ENCODE measurements at places on chromosomes 7 and 10. TPM values are rescaled to one million over a fixed set of nuclear protein-coding genes. Genes with fewer than 3 reads are reported as not detected.

ADAM8 gene
- 3.8 TPM for polyA plus RNA-seq

SPDYE1 gene
- 0.48 TPM for polyA plus RNA-seq

PTPRZ1 gene
- 3.1 TPM for polyA plus RNA-seq

HOXA13 gene
- not detected for polyA plus RNA-seq

SPDYE6 gene
- polyA plus RNA-seq = 6.7 TPM

TMEM229A gene
- polyA plus RNA-seq = 0.08 TPM

TMEM60 gene
- 30.7 TPM for polyA plus RNA-seq

SRRM3 gene
- 1.9 TPM for polyA plus RNA-seq

GOLGA7B gene
- 1.3 TPM for polyA plus RNA-seq

GRCh38 chr10:67705921-67706320 is 9.9 kb upstream of the CTNNA3 start:
- DNase-seq = no peak

DNA sequence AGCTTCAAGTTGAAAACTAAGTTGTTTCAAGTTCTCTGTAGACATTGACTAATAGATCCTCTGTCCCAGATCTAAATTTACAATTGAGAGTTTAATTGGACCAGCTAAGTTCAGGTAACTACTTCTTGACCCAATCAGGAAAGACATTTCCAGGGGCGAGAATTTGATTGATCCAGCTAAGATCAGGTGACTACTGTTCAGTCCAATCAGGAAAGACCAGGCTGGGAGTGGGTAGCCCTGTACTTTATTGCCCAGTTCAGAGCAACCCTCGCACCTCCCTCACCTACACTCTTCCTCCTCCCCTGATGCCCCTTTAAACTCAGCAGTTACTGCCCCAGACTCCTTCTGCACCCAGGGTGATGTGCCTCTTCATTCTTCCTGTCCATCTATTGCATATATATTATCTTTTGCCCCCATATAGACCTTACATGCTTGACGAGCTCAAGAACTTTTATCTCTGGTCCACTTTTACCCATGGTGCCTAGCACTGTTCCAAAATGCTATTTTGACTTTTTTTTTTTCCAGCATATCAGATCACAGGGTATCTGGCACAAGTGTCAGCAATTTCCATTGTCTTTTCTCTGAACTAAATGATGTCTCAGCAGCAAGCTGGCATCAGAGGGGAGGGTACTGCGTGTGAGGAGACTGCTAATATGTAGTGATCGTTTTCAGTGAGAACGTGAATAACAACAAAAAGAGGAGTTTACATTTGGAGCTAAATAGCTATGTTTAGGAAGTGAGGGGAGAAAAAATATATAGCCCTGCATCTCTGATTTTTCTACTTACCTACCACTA is 169.4 kb downstream of the KIAA1217 start:
- DNase-seq = no peak

DNA sequence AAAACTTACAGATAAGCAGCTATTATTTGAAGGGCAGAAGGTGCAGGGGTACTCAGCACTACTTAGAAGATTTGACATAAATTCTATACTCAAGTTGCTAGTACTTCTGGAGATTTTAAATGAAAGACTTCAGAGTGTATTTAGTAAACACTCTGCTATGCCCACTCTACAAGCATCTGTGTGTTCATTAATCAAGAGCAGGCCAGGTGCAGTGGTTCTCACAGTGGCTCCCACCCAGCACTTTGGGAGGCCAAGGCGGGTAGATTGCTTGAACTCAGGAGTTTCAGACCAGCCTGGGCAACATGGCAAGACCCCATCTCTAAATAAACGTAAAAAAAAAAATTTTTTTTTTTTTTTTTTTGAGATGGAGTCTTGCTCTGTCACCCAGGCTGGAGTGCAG is 38.9 kb upstream of the TOMM7 start:
- DNase-seq = no peak

DNA sequence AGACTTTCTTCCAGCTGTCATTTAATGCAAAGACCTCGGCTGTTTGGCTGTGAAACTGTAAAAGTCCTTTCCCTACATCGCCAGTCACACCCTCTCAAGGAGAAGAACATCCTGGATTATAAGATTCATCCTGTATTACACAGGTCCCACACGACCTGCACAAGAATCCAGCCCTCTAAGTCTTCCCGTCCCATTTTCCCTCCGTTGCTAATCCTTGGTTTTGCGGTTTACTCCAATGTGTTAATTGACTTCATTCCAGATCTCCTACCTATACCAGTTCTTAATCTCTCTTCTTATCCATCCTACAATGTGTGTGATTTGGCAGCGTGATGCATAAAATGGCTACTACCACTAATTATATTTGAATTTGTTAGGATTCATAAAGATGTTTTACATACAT is 110.4 kb downstream of the COL28A1 start:
- no peak for DNase-seq

- no peak for DNase-seq
These were observed 1.2 kb downstream of the EN2 start for GRCh38 chr7:155458878-155459699.

DNA sequence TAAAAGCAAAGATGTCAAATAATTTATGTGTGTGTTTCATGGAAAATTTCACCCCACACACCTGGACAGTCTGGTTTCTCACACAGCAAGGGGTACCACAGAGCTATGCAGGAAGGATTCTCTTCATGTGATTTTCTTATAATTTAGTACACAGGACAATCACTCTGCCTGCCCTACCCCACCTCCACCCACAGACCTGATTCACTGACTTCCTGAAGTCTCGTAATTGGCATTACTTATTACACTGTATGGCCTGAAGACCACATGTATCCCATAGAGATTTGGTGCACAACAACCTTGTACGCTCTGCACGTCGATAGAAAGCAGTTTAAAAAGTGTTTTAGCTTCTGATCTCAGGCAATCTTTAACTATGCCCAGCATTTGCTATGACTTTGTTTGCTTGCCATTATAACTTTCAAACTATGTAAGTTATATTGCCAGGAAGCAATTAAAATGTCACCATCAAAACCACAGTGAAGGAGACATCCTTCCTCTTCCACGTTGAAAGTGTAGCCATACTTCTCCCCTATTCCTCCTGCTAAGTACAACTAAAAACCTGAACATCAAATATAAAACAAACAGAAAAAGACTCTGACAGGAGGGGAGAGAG is 279.4 kb upstream of the IMMP2L start:
- no peak for DNase-seq

DNA sequence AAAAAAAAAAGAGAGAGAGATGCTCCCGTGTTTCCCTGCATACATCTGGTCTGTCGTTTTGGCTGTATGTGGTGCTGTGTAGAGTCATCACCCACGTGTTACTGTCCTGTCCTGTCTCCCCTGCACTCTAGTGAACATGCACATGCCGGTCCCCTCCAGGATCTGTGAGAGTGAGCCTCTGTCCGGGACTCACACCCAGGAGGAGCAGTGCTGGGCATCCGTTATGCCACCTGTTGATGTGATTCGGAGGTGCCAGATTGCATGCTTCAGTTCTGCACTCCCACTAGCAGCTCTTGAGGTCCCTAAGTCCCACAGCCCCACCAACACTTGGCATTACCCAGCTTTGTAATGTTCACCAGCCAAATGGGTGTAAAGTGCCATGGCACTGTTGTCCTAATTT is 16.4 kb downstream of the GHRHR start:
- DNase-seq = no peak

DNA sequence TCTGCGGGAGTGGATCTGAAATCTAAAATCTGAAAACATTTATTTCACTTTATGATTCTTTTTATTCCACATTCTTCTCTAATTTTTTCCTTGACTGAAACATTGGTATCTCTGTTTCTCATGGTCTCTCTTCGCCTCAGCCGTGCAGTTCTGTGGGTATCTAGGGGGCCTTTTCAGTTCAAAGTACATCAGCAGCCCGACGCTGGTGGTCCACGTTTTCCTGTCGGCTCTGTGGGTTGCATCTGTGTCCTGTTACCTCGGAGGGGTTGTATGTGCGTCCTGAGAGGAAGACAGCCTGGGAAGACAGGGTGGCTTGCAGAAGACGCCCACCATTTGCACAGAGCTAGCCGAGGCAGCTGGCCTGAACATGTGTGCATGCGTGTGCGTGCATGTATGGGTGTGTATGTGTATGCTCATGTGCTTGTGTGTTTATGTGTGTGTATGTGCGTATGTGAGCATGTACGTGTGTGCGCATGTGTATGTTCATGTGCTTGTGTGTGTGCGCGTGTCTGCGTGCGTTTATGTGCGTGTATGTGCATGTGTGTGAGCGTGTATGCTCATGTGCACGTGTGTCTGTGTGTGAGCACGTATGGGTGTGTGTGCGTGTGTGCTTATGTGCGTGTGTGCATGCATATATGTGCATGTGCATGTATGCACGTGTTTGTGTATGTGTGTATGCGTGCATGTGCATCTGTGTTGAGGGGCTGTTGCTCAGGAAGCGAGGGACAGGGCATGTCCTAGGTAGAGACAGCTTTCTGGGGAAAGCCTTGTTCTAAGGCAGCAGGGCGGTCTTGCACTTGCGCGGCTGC is 211.8 kb downstream of the ADARB2 start:
- no peak for DNase-seq

DNA sequence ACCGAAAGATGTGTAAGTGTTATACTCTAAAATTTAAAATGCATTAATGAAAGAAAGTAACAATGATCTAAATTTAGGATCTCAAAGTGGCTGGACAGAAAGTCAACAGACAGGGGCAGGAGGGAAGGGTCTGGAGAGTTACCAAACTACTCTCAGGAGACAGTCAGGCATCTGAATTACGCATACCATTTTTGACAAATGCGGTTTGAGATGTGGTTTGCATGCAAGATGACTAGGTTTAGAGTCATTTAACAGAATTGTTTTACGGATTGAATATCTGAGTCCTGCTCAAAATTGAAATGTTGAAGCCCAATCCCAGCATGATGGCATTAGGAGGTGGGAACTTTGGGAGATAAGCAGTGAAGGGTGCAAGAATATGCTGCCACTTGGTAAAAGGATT is 314.1 kb downstream of the WDR11 start:
- no peak for DNase-seq

DNA sequence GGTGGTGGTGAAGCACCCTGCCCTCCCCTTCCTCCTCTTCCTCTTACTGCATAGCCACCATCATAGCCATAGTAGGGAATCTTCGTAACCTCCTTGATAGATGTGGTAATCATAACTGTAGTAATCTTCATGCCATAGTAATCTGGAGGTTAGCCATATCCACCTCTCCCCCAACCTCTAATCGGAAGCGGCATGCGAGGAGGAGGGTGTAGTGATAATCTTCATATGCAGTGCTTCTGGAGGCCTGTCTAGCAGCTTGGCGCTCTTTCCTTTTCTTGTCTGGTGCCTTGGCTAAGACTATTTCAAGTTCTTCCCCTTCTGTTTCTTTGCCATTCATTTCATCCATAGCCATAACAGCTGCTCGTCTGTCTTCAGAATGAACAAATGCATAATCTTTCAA is 90.9 kb downstream of the MLLT10 start:
- no peak for DNase-seq

- DNase-seq = no peak
These were observed 367.7 kb downstream of the SDK1 start for GRCh38 chr7:3668743-3669142.

- DNase-seq = no peak
These were observed 121.4 kb upstream of the MKI67 start for GRCh38 chr10:128247576-128247975.

DNA sequence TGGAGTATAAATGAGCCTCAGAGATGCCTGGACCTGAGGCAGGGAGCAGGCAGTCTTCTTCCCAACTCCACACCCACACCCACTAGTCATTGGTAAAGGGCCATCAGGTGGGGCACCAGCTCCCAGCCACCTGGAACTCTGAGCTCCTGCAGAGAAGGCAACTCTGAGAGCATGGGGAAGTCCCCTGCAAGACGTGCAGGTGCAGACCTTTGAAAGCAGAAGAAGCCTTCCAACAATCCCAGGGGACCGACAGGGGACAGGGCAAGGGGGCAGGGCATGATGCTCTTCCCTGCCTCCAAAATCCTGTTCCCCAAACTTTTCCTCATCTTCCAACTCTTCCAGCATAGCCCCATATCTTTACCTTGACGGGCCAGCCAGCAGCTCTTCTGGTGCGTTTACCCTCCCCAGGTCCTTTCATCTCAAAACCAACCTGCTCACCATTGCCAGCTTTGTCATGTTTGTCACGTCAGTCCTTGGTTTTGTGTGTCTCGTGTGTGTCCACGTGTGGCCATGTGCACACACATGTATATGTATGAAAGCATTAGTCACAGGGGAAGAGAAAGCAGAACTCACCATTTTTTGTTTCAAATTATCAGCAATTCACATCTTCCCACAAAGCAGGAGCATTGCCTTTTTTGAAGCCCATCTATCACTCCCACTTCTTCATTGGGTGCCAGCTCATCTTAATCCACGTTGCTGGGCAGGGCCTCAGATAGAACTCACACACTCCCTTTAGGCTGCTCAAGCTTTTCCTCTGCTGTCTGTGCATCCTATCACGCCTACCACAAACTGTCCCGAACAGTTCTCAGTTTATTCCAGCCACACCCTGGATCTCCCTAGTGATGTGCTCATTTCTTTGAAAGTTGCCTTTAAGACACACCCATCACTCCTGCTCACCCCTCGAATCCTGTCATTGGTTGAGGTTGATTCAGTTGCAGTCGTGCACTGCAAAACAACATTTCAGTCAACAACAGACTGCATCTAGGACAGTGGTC is 41.0 kb upstream of the AMPH start:
- DNase-seq = no peak
